ENCODE measurements at places on chromosomes 3 and 15. TPM values are rescaled to one million over a fixed set of nuclear protein-coding genes. Genes with fewer than 3 reads are reported as not detected.

ALDH1L1 gene
- 0.18 TPM for total RNA-seq

TASOR gene
- 68.3 TPM for total RNA-seq

LTF gene
- not detected for total RNA-seq

RPUSD2 gene
- total RNA-seq, result 12.7 TPM

Measured in activated naive CD4-positive, alpha-beta T cell treated with anti-CD3 and anti-CD28 coated beads, Interleukin-2, amount 50 U/mL, for 72 hours (primary cell).